Stimulated activated CD8-positive, alpha-beta memory T cell treated with anti-CD3 and anti-CD28 coated beads, Interleukin-7, amount 100 ng/mL, for 48 hours (primary cell): ENCODE measurements at places on chromosomes 6 and 20.

DNA sequence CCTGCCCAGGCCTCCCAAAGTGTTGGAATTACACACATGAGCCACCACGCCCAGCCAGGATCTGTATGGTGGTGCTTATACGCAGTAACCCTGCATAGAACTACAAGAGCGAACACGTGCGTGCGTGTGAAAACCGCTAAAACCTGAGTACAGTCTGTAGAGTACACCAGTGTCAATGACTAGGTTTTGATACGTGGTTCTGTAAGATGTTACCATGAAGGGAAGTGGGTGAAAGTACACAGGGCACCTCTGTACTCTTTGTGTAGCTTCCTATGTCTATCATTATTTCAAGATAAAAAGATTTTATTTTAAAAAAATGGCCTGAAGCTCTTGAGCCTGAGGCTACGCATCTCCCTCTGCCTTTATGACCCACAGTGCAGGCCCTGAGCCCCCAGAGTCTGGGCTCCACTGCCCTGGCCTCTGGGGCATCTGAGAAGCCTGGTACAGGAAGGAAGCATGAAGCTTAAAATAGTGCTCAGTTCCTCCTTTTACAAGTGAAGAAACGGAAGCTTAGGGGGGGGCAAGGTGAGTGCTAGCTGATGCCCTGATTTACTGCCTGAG is 21.6 kb downstream of the LY86 start:
- DNase-seq: peak; percentile 18

DNA sequence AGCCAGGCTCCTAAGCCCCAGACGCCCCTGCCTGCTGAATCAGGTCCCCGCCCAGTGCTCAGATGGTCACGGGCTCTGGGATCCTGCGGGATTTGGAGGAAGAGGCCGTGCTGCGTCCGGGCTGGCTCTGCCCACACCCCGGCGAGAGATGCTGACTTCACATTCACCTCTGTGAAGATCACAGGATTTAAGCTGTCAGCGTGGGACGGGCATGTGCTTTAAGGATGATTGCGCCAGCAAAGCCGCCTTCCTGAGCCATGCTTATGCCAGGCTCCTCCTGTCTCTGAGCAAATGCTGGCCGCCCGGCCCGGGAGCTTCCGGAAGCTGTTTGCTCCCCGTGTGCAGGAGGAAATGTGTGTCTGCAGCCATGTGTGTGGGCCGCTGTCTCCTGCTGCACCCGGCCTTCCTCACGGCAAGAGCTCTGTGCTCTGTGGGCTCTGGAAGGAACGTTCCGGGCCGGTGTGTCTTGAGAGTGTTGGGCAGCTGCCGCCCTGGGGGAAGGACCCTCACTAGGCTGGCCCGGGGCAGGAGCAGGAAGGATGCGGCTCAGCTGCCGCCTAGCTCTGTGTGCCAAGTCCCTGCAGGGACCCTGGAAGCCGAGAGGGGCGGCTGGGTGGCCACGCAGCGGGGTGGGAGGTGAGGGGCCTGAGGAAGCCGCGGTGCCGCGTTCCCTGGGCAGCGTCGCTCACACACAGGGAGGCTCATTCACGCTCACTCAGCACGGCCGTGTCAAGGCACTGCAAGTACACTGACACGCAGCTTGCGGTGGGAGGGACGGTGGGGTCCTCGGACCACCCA is 19.0 kb upstream of the BHLHE23 start:
- DNase-seq: no peak

- DNase-seq: no peak
These were observed 83.6 kb downstream of the PLEKHG1 start for GRCh38 chr6:150683320-150683719.

DNA sequence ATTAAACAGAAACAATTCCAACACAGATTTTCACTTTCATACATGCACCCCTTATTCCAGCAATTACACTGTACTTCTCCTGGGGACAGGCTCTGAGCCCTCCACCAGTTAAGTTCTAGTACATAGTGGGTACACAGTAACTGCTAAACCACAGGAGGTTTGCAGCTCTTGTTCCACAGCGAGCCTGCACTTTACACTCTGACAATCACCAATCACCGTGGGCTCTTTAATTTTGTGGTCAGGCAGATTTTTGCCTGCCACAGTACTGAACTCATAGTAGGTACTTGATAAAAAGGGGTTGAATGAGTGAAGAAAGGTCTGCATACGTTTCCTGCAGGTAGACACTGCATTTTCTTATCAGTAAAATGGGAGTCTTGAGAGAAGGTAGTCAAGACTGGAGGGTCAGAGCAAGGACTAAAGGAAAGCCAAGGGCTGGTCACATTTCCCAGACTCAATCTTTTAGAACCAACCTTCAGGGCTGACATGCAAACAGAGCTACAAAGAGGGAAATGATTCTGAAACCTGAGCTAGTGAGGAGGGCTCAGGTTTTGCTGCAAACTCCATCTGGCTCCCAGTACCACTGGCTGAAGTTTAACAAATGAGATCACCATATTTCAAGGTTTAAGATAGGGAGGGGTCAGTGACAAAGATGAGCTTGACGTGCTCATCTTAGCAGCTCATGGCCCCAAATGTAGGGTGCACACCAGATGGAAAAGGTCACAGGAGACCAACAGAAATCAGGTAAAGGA is 404.6 kb downstream of the BTBD9 start:
- DNase-seq: no peak

GRCh38 chr6:30749554-30750378 is 5.4 kb upstream of the IER3 start:
- DNase-seq: no peak

DNA sequence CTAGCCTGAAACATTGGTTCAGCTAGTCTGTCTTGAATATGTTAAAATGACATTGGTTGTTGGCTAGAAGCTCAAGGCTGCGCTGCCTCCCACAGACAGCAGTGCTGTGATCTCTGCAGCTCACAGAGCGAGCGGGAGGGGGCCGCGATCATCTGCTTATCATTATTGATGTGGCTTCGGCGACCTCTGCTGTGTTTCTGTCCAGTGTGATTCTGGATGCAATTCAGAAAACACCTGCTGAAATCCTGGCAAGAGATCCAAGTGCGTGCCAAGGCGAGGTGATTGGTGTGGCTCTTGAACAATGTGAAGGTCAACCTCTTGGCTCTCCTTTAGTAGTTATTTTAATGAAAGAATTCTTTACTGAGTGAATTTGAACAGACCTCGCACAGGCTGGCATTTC is 142.3 kb upstream of the SASH1 start:
- no peak for DNase-seq

DNA sequence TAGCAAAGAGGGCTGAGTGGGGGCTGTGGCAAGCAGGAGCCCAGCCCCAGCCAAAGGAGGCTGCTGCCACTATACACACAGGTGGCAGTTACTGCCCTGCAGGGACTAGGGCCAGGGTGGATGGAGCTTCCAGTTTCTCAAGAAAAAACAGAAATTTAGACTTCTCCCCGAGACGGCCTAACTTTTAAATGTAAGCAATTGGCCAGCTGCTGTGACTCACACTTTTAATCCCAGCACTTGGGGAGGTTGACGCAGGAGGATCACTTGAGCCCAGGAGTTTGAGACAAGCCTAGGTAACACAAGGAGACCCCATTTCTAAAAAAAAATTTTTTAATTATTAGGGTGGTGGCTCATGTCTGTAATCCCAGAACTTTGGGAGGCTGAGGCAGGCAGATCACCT is 98.2 kb upstream of the NFATC2 start:
- no peak for DNase-seq
